ENCODE measurements at places on chromosomes 5 and 9.

DNA sequence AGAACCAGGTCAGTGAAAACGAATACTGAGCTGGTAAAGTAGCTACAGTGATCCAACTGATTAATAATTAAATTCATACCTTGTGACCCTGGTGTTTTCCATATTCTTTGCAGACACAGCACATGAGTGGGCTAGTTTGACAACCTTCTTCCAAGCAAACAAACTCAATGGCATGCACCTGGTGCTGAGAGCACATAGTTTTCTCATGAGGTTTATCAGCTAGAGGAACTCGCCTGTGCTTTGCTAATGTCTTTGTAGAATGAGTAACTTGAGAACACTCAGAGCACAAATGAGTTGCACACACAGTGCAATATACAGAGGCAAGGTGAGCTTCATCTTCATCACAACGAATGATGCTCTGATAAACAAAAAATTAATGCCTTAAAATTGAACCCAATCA is 12.6 kb downstream of the TRIM23 start:
- DNase-seq, result no peak

DNA sequence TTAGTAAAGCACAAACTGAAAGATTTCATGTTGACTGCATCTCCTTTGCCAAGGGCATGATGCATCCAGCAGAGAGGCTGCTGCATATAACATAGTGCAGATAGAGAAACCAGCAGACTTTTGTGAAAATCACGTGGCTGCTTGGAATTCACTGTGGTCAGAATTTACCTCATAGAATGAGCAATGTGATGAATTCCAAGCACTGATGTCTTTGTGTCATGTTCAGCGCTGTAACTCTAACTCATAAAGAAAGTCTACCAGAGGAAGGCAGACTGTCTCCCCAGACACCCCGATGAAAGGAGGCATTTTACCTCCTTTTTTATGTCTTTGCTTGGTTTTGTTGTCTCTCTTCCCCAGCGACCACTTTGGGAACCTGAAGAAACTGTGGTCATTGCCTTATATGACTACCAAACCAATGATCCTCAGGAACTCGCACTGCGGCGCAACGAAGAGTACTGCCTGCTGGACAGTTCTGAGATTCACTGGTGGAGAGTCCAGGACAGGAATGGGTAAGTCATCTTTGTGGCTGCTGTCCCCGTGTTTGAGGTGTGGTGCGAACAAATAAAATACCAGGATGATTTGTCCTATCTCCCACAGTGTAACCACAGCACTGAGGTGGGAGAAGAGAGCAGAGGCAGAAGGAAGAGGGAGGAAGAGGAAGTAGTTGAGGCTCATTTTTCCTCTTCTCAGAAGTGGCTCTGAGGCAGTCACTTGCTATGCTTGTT is 42.0 kb downstream of the ITK start:
- DNase-seq, result peak; percentile 61

GRCh38 chr5:65695896-65696295 is 26.0 kb downstream of the SGTB start:
- no peak for DNase-seq

- no peak for DNase-seq
These were observed 28.8 kb upstream of the ADAMTS2 start for GRCh38 chr5:179373961-179374505.

DNA sequence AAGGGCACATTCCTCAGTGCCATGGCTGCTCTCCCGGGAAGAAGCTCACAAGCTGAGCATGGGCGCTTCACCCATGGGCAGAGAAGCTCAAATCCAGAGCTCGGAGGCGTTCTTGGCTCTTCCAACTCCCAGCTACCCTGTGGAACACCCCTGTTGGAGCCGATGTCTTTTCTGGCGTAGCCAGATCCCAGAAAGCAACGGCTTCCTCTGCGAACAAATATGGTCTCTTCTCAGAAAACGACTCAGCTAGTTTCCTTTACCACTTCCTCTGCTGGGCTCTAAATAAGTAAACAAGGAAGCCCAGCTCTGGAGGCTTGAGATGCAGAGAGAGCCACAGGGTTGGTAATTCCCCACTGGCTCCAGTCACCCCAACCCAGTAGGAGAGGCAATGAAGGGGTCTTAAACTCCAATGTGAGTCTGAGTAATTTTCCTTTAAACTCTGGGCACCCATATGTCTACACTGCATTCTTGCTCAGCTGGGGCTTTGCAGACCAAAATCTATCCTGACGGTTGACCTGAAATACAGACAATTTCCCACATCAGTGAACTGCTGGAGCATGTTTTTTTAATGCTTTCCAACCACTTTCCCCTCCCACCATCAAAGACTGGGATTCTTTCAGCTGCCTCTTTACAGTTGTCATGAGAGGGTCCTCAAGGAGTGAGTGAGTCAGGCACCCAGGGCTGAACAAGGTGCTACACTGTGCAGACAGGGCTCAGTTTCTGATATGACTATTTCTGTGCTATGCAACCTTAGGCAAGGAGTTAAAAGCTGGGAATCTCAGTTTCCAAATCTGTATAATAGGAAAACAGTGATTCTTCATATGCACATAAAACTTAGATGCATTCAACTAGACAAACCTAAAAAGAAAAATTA is at the start of gene LCP2:
LCP2 (minus strand) TSS at position 189 of the 874 bp plus-strand sequence; CDS start at position 23, 166 bp downstream.
- peak; percentile 47 for DNase-seq

DNA sequence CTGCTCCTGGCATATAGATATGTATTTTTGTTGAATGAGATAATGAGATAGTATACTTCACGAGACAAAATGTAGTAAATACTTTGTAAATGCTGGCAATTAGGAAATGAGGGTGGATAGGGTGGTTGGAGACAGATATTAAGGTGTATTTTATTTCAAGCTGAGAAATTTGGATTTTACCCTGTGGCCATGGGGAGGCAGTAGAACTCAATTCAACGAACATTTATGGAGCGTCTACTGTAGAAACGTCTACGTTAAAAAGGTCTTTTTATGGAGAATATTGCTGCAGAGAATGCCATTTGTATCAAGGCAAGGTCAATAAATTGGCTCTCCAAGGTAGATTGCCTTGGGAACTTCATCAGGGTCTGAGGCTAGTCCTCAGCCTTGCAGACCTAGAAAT is 21.5 kb upstream of the RALGPS1 start:
- no peak for DNase-seq

DNA sequence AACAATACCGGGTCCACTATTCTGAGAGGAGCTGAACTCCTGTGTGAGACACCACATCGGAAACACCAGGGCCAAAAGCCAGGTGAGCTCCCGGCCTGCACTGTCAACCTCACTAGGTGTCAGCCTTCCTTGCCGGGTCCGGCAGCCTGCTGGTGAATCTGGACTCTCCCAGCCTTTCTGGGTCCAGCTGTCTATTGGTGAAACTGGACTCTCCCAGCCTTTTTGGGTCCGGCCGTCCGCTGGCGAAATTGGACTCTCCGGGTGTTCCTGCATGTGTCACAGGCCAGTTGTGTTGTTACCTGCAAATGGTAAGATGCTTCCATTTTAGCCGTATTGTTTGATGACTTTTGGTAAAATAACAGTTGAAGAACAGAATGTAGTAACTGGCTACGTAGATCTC is 801.5 kb downstream of the CDH9 start:
- DNase-seq, result no peak

DNA sequence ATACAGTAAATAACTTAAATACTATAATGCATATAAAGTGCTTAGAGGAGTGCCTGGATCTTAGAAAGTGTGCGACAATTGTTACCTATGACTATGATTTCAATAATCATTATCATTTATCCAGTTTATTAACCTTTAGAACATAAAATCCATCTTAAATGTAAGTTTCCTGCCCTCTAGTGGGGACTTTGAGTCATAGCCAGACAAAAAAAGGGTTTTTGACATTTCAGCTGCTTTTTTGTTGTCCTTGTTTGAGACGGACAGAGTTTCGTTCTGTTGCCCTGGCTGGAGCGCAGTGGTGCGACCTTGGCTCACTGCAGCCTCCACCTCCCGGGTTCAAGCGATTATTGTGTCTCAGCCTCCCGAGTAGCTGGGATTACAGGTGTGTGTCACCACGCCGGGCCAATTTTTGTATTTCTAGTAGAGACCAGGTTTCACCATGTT is 9.7 kb upstream of the C9orf152 start:
- DNase-seq, result no peak

GRCh38 chr9:123893115-123893514 is 36.8 kb downstream of the DENND1A start:
- no peak for DNase-seq

- no peak for DNase-seq
These were observed 247.0 kb upstream of the TNC start for GRCh38 chr9:115364991-115365390.

DNA sequence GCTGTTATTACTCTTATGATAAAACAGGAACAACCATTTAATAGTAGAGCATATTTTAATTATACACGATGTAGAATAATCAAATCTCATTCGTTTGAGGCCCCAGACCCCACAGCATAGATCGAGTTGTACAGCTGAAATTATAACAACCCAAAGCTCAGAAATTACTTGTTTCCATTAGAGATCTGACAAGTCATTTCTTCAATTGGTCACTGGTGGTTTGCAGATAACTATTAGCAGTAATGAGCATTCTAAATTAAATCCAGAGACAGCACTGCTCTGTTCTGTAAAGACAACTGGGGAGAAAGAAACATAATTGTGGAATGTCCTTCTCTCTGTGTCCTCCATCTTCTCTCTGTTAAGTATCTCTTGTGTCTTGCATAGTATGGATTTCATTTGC is 12.9 kb downstream of the CDK5RAP2 start:
- no peak for DNase-seq

DNA sequence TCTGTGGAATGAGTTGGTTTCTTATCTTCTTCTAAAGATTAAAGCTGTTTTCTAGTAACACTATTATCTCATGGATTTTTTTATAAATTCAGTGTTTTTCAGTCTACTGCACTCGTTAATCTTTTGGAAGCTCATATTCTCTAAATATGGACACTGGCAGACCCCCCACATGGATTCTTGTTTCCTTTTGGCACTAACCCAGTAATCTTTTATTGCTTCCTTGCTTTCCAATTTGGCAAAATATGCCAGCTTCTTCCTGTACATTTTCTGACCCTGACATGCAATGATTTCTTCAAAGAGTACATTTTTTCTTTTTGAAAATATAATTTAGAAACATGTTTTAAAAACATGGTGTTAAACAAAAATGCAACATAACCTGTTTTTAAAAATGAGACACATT is 474.2 kb upstream of the FTMT start:
- no peak for DNase-seq

DNA sequence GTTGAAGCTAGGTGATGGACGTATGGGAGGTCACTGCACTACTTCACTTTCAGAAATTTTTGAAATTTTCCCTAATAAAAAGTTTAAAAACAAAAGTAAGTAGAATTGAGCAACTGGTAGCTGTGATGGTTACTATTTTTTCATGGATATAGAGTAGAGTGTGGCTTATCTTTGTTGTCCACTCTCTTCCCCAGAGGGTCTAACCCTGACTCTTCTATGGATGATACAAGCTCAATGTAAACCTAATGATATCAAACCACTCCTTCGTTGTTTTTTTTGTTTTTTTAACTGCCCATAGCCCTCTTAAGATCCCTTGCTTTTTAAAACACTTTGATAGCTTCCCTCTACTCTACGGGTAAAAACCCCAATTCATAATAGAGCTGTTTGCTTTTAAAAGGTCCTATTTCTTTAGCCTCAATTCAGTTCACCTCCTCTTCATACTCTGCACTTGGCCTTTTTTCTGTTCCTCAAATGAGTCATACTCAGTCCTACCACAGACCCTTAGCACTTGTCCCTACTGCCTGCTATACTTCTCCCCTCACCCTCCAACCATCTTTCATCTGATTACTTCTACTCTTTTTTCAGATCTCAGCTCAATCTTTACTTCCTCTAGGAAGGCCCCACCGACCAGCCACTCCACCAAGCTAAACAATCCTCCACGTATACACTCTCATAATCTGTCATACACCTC is 2.6 kb downstream of the HDAC3 start:
- no peak for DNase-seq

Measured in T-helper 22 cell (primary cell).